A673 (cell line): ENCODE measurements at places on chromosomes 2 and 18. TPM values are rescaled to one million over a fixed set of nuclear protein-coding genes. Genes with fewer than 3 reads are reported as not detected.

The TUBA3E gene
- not detected in 2 replicates for total RNA-seq

The EIF2AK3 gene
- total RNA-seq: 5.1 and 6.7 TPM in 2 replicates

The ESPNL gene
- 0.30 and 0.72 TPM in 2 replicates for total RNA-seq

The M1AP gene
- not detected in 2 replicates for total RNA-seq

The ADRA2B gene
- 0.11 TPM in 1 of 2 replicates, not detected in the other for total RNA-seq

The AQP12B gene
- not detected in 2 replicates for total RNA-seq

The SFT2D3 gene
- total RNA-seq: 7.1 and 7.6 TPM in 2 replicates

The THSD7B gene
- not detected in 2 replicates for total RNA-seq

The MAIP1 gene
- 31.0 TPM in 2 replicates for total RNA-seq

The OXER1 gene
- 0.46 and 0.90 TPM in 2 replicates for total RNA-seq

The SERPINB12 gene
- not detected in 2 replicates for total RNA-seq

GRCh38 chr2:45612285-45612684, 1.2 kb upstream of the SRBD1 start:
- peaks cover 8% of the 10 kb centered on the region for H3K4me1 ChIP-seq
- no peaks in the 10 kb centered on the region for H3K27me3 ChIP-seq
- H3K36me3 ChIP-seq: no peaks in the 10 kb centered on the region
- DNase-seq: no peak

- no peak overlapping the region for H3K27ac ChIP-seq
- H3K36me3 ChIP-seq: no peaks in the 10 kb centered on the region
Observed at GRCh38 chr2:147689220-147689909, 155.5 kb upstream of the ACVR2A start.

- no peaks in the 10 kb centered on the region for H3K36me3 ChIP-seq
- no peak for DNase-seq
- H3K27me3 ChIP-seq: no peaks in the 10 kb centered on the region
- no peak overlapping the region for H3K27ac ChIP-seq
Observed at GRCh38 chr2:16972276-16972675, 306.6 kb upstream of the CYRIA start.

DNA sequence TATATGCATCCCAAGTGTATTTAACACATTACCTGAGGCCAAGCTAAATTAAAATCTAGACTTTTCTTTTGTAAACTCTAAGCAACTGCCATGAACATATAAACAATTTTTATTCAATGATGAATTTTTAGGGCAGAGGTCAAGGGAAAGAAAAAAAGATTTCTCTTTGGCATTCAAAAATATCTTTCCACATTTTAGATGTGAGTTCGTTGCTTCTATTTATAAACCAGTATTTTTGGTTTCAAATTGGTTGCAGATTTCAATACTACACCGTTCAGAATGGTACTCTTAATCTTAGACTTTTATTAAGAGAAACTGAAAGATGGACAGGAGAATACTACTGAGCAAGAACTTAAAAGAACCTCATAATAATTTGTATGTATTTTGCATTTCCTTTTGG, 293.6 kb upstream of the CCDC68 start:
- H3K27me3 ChIP-seq: no peaks in the 10 kb centered on the region
- H3K36me3 ChIP-seq: peaks cover 39% of the 10 kb centered on the region
- peaks cover 23% of the 10 kb centered on the region for H3K4me1 ChIP-seq

- H3K4me1 ChIP-seq: no peaks in the 10 kb centered on the region
- no peaks in the 10 kb centered on the region for H3K36me3 ChIP-seq
- DNase-seq: no peak
- H3K27ac ChIP-seq: no peak overlapping the region
Observed at GRCh38 chr2:75253526-75253925, 54.2 kb upstream of the TACR1 start.

- H3K4me1 ChIP-seq: no peaks in the 10 kb centered on the region
- H3K4me3 ChIP-seq: no peak overlapping the region
- H3K36me3 ChIP-seq: no peaks in the 10 kb centered on the region
- H3K27ac ChIP-seq: no peak overlapping the region
Observed at GRCh38 chr2:134663451-134664450, 55.0 kb downstream of the TMEM163 start.

- no peaks in the 10 kb centered on the region for H3K36me3 ChIP-seq
- H3K4me1 ChIP-seq: no peaks in the 10 kb centered on the region
- DNase-seq: no peak
- peaks cover 4% of the 10 kb centered on the region for H3K27me3 ChIP-seq
Observed at GRCh38 chr2:104040771-104041170, 813.1 kb upstream of the POU3F3 start.

- H3K27me3 ChIP-seq: no peaks in the 10 kb centered on the region
- H3K4me3 ChIP-seq: no peak overlapping the region
- DNase-seq: no peak
- H3K4me1 ChIP-seq: peaks cover 4% of the 10 kb centered on the region
- no peak overlapping the region for H3K27ac ChIP-seq
Observed at GRCh38 chr2:186713691-186714090, 19.8 kb downstream of the FAM171B start.

- no peaks in the 10 kb centered on the region for H3K36me3 ChIP-seq
- H3K4me3 ChIP-seq: no peak overlapping the region
- no peaks in the 10 kb centered on the region for H3K4me1 ChIP-seq
- DNase-seq: no peak
- no peak overlapping the region for H3K27ac ChIP-seq
Observed at GRCh38 chr18:57947117-57947516, 96.9 kb upstream of the NEDD4L start.

- H3K36me3 ChIP-seq: no peaks in the 10 kb centered on the region
- H3K27me3 ChIP-seq: peaks cover 98% of the 10 kb centered on the region
- no peak overlapping the region for H3K4me3 ChIP-seq
- no peak overlapping the region for H3K27ac ChIP-seq
- no peak for DNase-seq
- peaks cover 3% of the 10 kb centered on the region for H3K4me1 ChIP-seq
Observed at GRCh38 chr2:104846786-104847585, 6.9 kb upstream of the POU3F3 start.

GRCh38 chr2:25493207-25493606, 151.5 kb upstream of the DNMT3A start:
- H3K4me3 ChIP-seq: no peak overlapping the region
- no peaks in the 10 kb centered on the region for H3K27me3 ChIP-seq
- no peak for DNase-seq
- no peak overlapping the region for H3K27ac ChIP-seq
- peaks cover 8% of the 10 kb centered on the region for H3K4me1 ChIP-seq

- peak overlapping the region; percentile 65 for H3K4me3 ChIP-seq
- no peaks in the 10 kb centered on the region for H3K27me3 ChIP-seq
- peak overlapping the region; percentile 92 for H3K27ac ChIP-seq
- peaks cover 12% of the 10 kb centered on the region for H3K36me3 ChIP-seq
Observed at GRCh38 chr2:66576561-66577320, 141.8 kb downstream of the MEIS1 start.

- DNase-seq: no peak
- no peaks in the 10 kb centered on the region for H3K4me1 ChIP-seq
- H3K27ac ChIP-seq: no peak overlapping the region
- no peaks in the 10 kb centered on the region for H3K27me3 ChIP-seq
- no peak overlapping the region for H3K4me3 ChIP-seq
- H3K36me3 ChIP-seq: no peaks in the 10 kb centered on the region
Observed at GRCh38 chr18:69205925-69206324, 194.8 kb upstream of the DOK6 start.

DNA sequence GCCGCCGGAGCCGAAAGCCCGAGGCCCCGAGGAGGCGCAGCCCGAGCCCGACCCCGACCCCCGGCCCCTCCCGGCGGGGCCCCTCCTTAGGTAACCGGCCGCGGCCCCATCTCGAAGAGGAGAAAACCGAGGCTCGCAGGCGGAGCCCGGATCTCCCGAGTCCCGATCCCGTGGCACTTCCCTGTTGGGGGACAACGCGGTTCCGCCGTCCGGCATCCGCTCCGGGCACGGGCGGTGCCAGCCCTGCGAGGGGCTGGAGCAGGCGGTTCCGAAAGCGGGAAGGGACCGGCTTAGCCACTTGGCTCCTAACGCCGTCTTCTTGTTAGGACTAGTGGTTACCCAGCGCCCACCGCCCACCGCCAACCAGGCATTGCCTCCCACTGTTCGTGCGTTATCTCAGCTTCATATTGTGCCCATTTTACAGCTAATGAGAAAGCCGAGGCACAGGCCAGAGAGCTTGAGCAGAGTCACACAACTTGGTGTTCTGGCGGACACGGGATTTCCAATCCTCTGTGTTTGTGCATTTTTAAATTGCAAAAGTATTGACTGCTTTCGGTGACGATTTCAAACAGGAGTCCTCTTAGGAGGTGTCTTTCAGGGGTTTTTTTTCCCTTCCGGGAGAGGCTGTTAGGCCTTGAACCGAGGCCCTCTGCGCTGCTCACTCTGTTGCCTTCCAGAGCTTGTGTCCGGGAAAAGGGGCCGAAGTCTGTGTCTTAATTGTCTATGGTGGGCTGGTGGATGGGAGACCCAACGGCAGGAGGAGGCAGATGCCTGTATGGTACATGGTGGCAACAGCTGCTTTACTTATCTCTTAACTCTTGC, 562 bp downstream of the CENPA start:
- peaks cover 4% of the 10 kb centered on the region for H3K4me1 ChIP-seq
- peak; percentile 29 for DNase-seq
- no peaks in the 10 kb centered on the region for H3K27me3 ChIP-seq
- H3K36me3 ChIP-seq: peaks cover 35% of the 10 kb centered on the region

GRCh38 chr2:1997409-1997808, 253.1 kb upstream of the PXDN start:
- no peaks in the 10 kb centered on the region for H3K4me1 ChIP-seq
- DNase-seq: no peak
- no peaks in the 10 kb centered on the region for H3K27me3 ChIP-seq
- no peak overlapping the region for H3K4me3 ChIP-seq
- H3K27ac ChIP-seq: no peak overlapping the region

- peak overlapping the region; percentile 71 for H3K27ac ChIP-seq
- H3K27me3 ChIP-seq: no peaks in the 10 kb centered on the region
- H3K4me3 ChIP-seq: no peak overlapping the region
- DNase-seq: peak; percentile 76
- H3K36me3 ChIP-seq: no peaks in the 10 kb centered on the region
Observed at GRCh38 chr2:176817061-176817565, 395.5 kb upstream of the HNRNPA3 start.

DNA sequence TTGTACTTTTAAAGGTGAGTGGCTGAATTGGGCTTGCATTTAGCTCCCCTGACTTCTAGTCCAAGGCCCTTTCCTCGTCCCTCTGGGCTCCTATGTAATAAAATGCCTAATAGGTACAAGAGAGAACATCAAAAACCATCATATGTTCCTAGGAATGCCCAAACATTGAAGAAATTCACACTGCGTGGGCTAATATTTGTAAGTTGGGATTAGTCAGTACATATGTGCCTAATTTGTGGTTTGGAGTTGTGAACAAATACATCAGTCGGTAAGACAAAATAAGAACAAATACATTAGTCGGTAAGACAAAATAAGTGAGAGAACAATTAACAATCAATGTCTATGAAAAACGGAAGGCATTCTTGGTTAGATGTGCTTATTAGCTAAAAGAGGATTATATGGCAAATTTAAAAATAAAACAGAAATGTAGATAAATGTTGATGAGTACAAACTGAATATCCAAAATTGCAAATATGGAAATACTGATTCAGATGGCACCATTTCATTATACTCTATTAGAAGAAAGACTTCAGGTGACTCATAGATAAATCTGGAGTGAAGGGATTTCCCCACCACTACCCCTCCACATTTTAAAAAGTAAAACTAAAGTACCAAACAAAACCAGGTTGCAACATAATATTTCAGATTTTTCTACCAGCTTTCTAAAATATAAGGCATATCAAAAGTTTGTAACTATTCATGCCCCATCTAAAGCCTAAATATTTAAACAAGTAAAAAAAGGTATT, 325.4 kb downstream of the ZEB2 start:
- H3K4me3 ChIP-seq: no peak overlapping the region
- no peak overlapping the region for H3K27ac ChIP-seq
- no peaks in the 10 kb centered on the region for H3K27me3 ChIP-seq
- H3K36me3 ChIP-seq: no peaks in the 10 kb centered on the region
- H3K4me1 ChIP-seq: no peaks in the 10 kb centered on the region
- DNase-seq: no peak

DNA sequence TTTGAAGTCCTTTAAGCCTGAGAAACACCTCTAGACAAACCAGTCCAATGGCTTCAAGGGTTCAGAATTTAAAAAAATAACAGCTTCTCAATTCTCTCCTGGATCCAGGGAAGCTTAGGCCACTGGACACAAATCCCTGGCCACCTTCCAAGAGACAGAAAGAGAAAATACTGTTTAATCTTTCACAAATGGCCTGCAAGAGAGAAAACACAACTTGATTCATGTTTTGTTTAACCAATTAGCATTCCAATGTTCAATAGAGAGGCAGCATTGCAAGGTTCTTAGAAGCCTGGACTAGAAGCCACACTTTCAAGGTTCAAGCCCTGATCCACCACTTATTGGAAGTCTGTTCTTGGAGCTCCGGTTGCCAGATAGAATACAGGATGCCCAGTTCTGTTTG, 109.0 kb upstream of the PARD3B start:
- H3K4me1 ChIP-seq: no peaks in the 10 kb centered on the region
- DNase-seq: no peak
- no peaks in the 10 kb centered on the region for H3K36me3 ChIP-seq
- no peak overlapping the region for H3K27ac ChIP-seq

GRCh38 chr2:62554440-62554839, 48.4 kb upstream of the TMEM17 start:
- no peak for DNase-seq
- H3K27ac ChIP-seq: no peak overlapping the region
- H3K36me3 ChIP-seq: no peaks in the 10 kb centered on the region
- no peaks in the 10 kb centered on the region for H3K4me1 ChIP-seq
- no peak overlapping the region for H3K4me3 ChIP-seq

DNA sequence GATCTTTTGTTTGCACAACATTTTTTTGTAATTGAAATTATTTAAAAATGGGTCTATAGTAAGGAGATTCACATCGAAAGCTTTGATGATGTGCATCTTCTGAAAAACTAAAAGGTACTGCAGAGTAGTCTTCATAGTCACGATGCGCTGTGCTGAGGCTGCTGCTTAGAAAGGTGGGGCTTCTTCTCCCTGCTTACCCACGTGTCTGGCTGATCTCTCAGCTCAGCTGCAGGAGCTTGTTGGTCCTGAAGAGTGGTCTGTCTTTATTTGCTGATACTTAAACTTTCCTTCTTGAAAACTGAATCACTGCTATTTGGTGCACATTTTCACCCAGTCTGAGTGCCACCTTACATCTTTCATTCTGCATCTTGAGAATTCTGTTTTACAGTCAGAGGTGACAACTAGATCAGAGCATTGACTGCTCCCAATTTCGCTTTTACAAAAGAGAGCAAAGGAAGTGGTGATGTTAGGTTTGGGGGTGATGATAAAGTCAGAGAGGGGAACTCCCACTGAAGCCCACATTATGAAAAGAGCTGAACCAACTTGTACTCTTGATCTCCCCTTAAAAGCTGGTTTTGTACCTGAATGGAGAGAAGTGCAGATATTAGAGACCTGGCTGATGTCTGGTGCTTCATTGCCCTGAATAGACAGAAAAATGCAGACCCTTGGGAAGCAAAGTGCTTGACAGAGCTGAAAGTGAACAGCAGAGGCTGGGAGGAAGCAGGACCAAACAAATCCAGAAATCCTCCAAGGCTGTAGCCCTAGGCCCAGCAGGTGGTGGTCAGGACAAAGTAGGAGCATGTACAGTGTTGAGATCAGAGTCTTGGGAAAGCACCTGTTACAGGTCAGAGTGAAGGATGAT, 984.5 kb downstream of the TSN start:
- H3K36me3 ChIP-seq: no peaks in the 10 kb centered on the region
- no peak for DNase-seq
- no peak overlapping the region for H3K27ac ChIP-seq
- H3K4me3 ChIP-seq: no peak overlapping the region
- peaks cover 7% of the 10 kb centered on the region for H3K4me1 ChIP-seq
- no peaks in the 10 kb centered on the region for H3K27me3 ChIP-seq

GRCh38 chr2:174003720-174004695, 38.8 kb upstream of the SP3 start:
- H3K27me3 ChIP-seq: no peaks in the 10 kb centered on the region
- H3K27ac ChIP-seq: no peak overlapping the region
- H3K4me1 ChIP-seq: peaks cover 7% of the 10 kb centered on the region
- no peaks in the 10 kb centered on the region for H3K36me3 ChIP-seq
